ENCODE measurements at places on chromosomes 5 and 9.

DNA sequence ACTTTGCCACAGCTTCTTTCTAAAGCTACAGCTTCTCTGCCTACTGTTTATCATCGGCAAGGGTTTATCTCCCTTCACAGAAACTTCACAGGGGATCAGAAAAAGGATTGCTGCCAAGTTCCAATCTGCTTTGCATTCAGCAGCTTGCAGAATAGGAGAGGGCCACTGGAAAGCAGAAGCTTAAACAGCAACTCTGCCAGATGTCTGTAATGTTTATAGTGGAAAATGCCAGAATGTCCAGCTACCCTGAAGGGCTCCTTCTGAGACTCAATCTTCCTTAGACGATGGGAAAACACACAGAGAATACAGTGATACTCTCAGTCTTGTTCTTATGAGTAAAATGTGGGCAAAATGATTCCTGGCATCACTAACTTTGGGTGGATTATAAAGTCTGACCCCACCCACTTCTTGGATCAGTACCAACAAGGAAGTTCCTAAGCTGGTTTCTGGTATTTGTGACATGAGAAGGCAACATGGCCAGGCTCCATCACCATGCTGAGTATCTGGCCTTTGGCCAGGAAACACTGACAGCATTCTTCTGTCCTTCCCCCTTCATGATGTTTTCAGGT is 19.0 kb downstream of the STOM start:
- DNase-seq = peak; percentile 72

- peak; percentile 97 for DNase-seq
Measured at GRCh38 chr5:141560725-141561483, 57.9 kb downstream of the DIAPH1 start.

DNA sequence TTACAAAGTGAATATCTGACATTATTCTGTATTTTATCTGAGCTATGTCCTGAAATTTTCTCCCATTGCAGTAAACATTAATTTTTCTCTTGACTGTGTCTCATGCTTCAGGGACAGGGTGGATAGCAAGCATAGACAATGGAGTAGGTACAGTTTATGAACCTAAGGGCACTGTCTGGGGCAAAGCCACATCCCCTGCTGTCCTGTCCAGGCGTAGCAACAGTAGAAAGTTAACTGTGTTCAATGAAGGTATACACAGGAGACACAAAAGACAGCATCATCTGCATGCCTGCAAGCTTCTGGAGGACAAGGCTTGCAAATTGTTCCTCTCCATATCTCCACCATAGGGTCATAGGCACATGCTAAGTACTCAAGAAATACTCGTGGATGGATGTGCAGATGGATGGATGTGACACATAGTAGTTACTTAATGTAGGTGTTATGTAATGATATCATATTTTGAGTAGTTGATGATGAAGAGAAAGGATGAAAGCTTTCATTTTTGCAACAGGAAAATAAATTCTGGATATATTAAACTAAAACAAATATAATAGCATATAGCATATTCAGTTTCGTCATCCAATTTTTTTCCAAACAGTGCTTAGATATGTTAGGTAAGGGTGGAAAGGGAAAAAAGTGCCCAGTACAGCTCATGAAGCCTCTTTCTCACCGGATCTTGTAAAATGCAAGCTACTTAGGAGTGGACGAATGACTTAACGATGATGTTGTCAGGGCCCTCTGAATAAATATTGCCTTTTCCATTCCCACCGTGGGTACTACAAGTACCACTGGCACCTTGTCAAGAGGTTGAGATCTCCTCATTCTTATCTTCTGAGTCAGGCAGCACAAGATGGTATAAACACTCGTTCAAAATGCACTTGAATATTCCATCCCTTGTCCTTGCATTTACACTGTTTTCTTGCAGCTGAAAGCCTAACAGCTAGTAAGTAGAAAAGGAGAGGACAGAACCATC is 19.9 kb upstream of the ZSWIM6 start:
- DNase-seq = no peak

DNA sequence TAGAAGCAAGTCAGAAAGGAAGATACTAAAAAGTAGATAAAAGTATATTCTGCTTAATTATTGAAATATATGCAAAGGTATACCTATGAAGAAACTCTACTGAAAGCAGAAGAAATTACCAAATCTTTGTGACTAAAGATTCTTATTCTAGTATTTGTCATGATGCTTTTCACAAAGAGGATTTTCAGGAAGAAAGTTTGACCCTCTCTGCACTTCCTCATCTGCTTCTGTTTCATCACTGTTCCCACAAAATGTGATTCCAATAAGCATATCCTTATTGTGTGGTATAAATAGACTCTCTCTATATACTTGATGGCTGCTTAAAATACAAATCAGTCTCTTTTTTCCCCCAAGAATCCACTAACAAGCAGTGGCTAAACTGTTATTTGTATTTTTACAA is 2139.6 kb upstream of the ACO1 start:
- no peak for DNase-seq

DNA sequence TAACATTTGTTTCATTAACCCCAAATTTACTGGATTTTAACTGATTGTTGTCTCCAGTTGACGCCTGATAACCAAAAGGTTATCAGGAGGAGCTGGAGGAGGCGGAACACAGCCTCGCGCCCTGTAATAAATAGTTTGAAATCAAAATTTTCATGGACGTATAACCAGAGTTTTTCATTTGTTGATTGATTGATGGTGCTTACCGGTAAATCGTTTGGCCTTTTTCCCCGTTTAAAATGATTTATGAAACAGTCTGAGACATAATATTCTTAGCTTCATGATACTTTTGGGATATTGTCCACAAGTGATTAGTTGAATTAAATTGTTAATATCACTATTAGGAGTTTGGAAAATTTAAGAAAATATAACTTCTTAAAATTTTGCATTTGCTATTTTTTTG is 1.7 kb downstream of the FOCAD start:
- no peak for DNase-seq

DNA sequence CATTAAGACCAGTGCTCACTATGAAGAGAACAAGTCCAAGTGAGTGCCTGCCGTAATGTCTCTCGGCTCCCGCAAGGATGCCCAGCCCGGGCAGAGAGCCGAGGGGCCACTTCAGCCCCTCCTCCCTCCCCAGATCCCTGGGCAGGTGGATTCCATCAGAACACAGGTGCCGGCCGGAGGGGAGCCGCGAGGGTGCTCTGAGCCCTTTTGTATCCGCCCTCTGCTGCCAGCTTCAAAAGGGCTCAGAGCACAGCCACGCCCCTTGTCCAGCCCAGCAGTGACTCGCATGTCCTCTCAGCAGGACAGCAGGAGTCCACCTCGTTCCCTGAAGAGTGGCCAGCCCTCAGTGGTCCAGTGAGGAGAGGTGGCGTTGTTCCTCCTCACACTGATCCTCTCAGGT is 43.9 kb downstream of the CYFIP2 start:
- DNase-seq = no peak

DNA sequence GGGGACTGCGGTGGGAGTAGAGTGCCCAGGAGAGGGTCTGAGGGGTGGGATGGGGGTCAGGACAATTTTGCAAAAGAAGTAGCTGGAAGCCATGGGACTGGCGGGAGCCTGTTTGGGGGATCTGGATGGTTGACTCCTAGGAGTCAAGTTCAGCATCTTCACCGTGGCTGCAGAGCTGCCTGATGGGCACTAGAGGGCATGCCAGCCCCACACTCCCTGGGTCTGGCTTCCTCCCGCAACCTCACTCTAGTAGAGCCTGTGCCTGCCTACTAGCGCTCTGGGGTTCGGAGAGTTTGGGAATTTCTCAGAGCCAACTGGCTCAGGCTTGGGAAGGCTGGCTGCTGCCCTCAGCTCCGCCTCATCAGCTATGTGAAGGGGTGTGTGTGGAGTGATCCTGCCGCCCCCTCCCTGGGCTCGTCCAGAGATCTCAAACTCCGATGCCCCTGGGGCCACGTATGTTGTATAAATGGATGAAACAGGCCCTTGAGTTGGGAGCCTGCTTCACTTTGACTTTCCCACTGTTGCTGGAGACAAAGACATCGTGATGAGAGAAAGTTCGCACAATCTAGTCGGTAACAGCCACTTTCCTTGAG is 10.8 kb downstream of the TSPAN17 start:
- DNase-seq = peak; percentile 79

- no peak for DNase-seq
Measured at GRCh38 chr5:125981016-125981415, 442.2 kb upstream of the GRAMD2B start.

- no peak for DNase-seq
Measured at GRCh38 chr5:128424646-128425045, 113.4 kb downstream of the FBN2 start.

- DNase-seq = no peak
Measured at GRCh38 chr9:92717201-92718085, 47.2 kb downstream of the BICD2 start.

DNA sequence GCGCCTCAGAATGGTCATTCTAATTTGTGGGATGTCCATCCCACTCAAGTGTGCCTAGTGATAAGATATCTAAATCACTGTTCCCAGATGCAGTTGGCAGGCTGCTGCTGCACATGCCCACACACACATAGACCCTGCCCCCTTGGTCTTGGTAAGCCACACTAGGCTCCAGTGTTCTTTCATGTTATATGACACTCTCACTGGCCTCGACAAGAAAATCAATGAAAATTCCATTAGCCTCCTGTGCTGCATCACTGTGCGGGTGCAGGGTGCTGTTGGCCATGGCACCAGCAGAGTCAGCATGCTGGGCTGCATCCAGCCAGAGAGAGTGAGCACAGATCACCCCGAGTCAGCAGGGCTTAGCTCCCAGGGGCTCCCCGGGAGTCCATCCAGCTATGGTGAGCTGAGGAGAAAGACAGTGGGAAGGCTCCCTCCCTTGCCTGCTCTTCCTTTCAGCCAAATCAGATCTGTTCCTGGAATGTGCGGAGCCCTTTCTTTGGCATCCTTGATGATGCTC is 59.9 kb downstream of the ABLIM3 start:
- no peak for DNase-seq

DNA sequence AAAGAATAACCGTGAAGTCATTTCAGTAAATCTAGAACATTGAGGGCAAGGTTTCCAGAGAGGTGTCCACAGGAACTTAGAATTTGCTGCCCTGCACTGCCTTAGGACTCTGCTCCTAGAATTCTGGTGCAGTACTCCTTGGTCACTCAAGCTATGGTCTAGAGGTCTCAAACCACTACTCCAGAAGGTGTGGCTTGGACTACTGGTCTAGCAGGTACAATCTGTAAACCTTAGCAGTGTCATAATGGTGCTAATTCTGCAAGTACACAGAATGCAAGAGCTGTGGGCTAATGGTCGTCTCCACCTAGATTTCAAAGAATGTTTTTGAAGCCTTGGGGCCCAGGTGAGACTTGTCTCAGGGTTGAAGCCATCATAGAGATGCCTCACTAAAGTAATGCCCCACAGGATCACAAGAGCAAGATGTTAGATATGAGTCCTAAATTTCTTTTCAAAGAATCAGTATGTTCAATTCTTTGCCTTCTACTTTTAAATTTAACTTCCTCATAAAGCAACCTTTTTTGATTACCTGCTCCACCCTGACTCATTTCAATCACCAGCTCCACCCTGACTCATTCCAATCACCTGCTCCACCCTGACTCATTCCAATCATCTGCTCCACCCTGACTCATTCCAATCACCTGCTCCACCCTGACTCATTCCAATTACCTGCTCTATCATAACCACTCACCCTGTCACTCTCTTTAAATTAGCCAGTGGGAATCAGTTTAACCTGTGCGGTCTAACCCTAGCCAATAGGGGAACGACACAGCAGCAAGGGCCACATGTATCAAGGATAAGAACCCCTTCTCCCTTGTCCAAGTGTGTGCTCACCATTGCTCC is 1111.8 kb upstream of the ACO1 start:
- no peak for DNase-seq

- DNase-seq = no peak
Measured at GRCh38 chr9:7342229-7342628, 457.3 kb downstream of the DMAC1 start.

DNA sequence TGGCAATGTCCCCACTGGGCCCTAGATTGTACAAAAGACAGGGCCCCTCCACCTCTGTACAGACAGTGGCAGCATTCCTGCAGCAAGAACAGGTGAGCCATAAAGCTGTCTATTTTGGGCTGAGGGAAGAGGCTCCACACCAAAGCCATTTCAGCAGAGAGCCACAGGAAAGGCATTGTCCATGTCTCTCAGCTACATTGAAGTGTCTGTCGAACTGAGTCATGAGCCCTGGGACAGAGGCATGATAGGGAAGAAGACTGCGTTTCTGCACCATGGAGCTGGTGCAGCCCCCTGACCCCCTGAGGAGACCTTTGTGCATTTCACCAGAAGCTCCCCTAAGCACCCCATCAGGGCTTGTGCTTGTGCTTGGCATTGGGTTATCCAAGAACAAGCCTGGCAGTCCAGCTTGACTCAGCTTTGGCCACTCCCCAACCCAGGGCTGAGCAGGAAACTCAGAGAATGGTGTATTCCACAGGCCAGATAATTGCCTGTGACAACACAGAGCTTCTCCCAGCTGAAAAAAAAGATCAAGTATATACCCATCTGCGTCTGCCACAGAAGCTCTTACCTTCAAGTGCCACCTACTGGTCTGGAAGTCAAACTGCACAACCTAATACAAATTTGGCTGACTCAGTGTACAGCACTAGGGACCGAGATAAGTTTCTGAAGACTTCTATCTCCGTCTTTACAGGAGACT is 5.9 kb upstream of the FRMD3 start:
- peak; percentile 60 for DNase-seq

DNA sequence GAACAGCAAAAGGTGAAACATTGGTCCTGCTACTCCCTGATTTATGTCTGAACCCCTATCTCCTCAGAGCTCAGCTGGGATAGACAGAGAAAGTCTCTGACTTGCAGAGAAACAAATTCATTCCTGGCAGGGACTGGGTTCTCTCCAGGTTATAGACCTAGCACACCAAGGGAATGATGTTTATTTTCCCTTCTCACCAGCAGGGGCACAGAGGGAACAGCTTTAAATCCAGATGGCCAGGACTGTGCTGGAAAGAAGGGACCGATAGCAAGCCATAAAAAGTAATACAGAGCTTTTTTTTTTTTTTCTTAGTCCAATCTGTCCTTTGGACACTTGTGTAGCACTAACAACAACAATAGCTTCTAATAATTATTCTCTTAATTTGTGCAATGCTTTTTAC is 141.1 kb upstream of the C9orf72 start:
- no peak for DNase-seq

DNA sequence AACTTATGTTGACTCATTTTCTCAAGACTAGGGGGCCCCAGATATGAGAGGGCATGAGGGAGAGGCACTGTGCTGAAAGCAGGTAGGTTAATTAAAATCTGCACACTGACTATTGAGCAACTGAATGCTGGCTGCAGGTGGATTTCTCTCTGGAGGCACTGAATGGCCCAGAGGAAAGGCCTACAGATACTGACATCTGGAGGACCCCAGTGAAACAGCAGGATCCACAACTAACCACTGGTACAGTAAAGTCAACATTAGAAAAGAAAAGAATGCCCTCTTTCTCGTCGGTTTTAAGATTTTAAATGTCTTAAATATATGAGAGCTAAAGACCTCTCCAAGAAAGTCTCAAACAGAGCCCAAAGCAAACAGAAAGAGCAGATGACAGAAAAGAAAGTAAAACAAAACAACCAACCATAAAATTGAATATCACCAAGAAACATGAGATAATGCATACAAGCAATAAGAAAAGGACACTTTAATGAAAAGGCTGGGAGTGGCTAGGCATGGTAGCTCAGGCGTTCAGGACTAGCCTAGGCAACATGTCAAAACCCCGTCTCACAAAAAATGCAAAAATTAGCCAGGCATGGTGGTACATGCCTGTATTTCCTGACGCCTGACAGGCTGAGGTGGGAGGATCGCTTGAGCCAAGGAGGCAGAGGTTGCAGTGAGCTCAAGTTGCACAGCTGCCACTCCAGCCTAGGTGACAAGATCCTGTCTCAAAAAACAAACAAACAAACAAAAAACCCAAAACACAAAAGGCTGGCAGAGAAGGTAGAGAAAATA is 43.3 kb downstream of the PUM3 start:
- peak; percentile 61 for DNase-seq
